ENCODE measurements at places on chromosomes 2 and 18.

GRCh38 chr18:63591725-63592124 lies 4.6 kb downstream of the SERPINB13 start:
- no peak for DNase-seq

GRCh38 chr2:55500025-55500424 lies 19.5 kb upstream of the CFAP36 start:
- no peak for DNase-seq

GRCh38 chr18:41545091-41545888 lies 409.7 kb upstream of the PIK3C3 start:
- DNase-seq, result no peak

- DNase-seq, result no peak
Observed at GRCh38 chr2:20198001-20198400, 26.9 kb downstream of the SDC1 start.

- DNase-seq, result no peak
Observed at GRCh38 chr2:237434866-237435311, 20.9 kb upstream of the COL6A3 start.

GRCh38 chr2:222754324-222754930 lies 83.0 kb downstream of the MOGAT1 start:
- no peak for DNase-seq

DNA sequence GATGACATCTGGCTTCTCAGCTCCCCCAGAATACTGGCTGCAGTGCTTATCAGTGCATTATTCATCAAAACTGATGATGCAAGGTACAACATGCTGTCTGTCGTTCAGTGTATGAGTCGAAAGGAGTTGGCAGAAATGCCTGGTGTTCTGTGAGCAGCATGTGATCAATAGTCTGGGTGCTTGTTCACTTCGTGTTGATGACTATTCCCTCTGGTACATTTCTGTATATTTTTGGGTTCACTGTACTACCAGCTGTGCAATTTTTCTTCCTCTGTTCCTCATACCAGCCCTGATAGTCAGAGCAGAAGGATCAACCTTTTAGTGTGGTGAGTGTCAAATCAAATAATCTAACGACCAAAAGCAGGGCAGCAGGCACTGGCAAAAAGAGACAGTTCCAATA lies 59.0 kb upstream of the KLHL14 start:
- peak; percentile 19 for DNase-seq

DNA sequence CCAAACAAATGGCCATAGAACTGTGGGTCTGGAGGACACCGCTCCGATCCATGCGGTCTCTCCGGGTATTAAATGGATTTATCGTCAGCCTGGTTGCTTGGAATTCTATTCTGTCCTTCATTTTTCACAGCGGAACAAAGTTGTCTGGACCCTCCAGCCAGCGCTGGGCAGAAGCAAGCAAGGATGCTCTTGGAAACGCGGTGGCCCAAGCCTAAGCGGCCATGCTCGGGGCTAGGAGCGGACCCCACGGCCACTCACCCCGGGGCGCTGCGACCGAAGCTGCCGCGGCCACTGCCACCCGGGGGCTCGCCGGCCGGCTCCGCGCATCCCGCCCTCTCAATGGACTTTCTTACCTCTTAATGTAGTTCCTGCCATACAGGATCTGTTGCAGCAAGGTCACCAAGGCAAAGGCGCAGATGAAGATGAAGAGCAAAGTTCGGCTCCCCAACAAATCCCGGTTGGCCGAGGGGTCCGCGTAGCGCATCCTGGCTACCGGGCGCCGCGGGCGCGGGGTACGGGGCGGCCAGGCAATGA lies 761 bp downstream of the ST8SIA5 start:
- DNase-seq, result no peak

DNA sequence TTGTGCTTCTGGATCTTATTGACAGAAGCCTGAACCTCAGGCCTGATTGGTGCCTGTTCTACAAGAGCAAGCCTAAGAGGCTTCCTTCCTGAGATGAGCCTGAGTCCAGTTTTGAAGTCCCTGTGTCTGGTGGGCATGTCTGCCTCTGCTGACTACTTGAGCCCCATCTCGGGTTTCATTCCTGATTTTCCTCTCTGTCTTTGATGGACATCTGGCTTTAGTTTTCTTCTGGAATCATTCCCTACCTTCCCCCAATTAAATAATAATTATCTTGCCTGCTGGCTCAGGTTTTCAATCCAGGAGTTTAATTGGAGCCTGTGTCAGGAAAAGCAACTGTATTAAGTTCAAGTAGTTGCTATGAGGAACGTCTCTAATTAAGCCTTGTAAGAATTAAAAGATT lies 135.5 kb upstream of the MC4R start:
- no peak for DNase-seq

GRCh38 chr18:42901161-42901560 lies 214.3 kb downstream of the RIT2 start:
- DNase-seq, result no peak

- no peak for DNase-seq
Observed at GRCh38 chr18:49563130-49563540, 1.3 kb downstream of the LIPG start.

- DNase-seq, result no peak
Observed at GRCh38 chr2:37543999-37544557, 127.4 kb downstream of the CDC42EP3 start.

DNA sequence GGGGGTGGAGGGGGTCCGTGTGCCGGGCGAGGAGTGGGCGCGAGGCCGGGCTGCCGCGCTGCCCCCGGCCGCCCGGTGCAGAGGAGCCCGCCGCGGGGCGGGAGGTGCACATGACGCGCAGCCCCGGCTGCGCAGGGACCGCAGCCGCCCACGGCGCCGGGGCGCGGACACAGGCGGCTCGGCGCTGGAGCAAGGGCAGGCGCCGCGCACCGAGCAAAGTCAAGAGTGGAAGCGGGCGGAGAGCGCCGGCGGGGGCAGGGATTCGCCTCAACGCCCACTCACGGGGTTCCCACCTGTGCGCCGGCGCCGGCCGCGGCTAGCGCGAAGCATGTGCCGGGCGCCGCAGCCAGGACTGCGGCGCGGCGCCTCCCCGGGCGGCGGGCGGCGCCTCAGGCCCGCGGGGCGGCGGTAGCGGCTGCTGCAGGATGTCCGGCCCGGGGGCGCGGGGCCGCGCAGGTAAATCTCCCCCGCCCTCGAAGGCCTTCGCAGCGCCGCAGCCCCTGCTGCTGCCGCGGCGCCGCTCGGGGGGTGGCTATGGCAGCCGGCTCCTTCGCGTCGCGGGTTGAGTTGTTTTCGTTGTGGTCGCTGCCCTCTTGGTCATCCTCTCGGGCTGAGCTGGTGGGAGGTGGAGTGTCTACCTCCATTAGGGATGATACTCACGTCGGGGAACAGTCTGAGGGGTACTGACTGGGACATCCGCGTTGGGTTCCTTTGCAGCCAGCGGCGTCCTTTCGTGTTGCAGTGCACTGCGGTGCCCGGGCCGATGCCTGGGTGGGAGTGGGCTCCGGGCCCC lies 216.3 kb upstream of the DTNA start:
- DNase-seq, result no peak

All from non-pigmented ciliary epithelial cell (primary cell).